ENCODE measurements at places on chromosomes 4 and X. TPM values are rescaled to one million over a fixed set of nuclear protein-coding genes. Genes with fewer than 3 reads are reported as not detected.

GRCh38 chr4:169971456-169972015 is 54.7 kb downstream of the MFAP3L start:
- no peak for DNase-seq

DNA sequence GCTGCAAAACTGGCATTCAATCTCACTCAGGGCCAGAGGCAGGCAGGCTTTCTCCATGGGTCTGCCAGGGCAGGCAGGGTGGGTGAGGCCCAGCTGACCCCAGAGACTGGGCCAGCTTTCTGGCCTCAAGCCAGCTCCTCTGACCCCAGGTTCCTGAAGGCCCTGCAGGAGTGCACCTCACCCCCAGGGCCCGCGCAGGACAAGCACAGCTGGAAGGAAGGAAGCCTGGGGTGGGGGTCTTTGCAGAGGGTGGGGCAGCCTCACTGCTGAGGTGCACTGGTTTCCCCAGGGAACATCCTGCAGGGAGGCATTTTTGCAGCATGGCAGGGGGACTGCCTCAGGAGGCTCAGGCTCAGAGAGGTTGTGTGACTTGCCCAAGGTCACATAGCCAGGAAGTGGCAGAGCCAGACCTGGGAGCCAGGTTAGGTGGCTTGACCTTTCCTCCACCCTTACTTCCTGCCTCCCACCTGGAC is 31.5 kb upstream of the AFAP1 start:
- no peak for DNase-seq

Gene RELL1
- total RNA-seq, result 33.6 TPM

Gene COX7B2
- total RNA-seq, result not detected

Gene NPNT
- total RNA-seq, result 6.5 TPM

Gene ASB5
- total RNA-seq, result 0.84 TPM
